ENCODE measurements at places on chromosomes 7 and 10.
A peak's percentile ranks its signal among the peaks of the same experiment; 100 is the strongest.

DNA sequence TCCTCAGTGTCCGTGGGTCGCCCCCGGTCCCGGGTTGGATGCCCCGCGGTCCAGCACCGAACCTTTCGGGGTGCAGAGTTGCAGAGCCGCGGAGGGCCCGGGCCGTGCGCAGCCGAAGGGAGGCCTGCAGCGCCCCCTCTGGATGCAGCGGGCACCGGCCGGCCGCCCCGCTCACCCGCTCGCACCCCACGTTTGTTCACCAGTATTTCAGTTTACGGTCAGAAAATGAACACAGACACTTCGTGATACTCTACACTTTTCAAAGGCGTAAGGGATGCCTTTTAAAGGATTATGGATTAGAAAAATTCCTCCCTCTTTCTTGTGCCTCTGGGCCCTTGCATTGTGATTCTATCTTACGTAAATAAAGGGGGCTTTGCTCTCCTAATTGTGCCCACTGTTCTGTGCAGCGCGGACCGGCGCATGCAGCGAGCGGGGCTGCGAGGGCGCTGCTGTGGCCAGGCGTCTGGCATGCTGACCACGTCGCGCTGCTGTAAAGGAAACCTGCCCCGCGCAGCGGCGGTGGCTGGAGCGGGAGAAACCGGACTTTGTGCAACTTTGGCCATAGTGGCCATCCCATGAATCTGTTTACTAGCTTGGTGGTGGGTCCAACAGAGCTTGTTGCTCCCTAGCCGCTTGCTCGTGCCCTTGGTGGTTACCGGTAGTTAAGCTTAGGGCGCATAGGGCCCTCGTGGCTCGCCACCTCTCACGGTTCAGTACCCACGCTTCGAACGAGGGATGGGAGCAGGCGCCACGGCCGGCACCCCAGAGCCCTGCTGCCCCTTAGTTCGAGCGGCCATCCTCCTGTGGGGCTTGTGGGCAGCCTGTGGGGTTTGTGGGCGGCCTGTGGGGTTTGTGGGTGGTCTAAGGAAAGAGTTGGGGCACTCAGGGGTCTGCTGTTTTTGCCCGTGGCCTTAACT is 739 bp upstream of the MEST start:
- no peak for DNase-seq

GRCh38 chr10:35427543-35427942 is 91.2 kb downstream of the CCNY start:
- DNase-seq = no peak

DNA sequence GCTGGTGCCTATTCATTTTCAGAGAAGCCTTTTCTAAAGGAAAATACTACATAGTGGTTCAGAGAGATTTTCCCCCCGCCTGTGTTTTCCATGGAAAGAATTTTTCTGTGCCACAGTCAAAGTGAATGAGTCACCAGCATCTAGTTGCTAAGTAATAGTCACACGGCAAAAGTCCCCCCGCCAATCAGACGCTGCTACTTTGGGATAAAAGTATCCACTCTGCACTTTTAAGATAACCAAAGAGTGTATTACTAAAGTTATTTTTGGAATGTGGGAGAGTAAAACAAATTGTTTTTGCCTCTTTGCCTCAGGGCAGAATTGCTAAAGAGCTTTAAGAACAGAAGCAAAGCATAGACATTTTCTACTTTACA is 23.5 kb downstream of the ABLIM1 start:
- DNase-seq = peak; percentile 90

- DNase-seq = no peak
Measured at GRCh38 chr10:132994185-132994796, 51.9 kb upstream of the CFAP46 start.

DNA sequence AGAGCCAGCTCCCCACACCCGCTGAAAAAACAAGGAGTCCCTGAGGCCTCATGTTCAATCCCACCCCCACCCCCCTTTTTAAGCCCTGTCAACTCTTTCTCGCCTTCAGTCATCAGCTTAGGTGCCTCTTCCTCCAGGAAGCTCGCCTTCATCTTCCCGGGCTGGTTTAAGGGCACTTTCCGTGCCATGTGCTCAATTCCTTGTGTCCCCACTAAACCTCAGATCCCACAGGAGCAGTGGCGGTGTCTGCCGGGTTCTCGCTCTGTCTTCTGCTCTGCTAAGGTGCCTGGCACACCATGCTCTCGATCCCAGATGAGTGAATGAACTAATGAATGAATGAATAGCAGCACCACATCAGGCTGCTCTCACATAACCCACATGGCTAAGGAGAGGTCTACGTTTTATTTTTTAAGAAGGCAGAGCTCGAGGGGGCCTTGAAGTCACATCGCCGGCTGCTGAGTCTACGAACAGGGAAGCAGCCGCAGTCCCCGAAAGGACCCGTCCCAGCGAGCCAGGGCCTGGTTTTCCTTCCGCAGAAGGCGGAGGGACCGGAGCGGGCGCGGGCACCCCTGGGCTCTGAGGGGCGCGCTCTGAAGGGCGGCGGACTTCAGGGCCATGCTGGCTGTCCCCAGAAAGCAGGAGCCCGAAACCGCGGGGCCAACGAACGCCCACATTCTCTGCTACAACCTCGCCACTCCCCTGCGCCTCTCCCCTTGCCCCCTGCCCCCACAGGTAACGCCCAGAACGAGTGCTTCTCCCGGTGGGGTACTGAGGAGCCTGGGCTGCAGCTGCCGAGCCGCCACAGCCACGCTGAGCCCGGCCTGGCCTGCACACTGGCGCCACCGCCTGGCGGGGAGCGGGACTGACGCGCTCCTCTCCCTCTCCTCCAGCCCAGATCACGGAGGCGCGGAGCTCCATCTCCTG is 73.4 kb upstream of the KCNMA1 start:
- no peak for DNase-seq

- no peak for DNase-seq
Measured at GRCh38 chr7:135466442-135467206, 43.3 kb downstream of the CNOT4 start.

DNA sequence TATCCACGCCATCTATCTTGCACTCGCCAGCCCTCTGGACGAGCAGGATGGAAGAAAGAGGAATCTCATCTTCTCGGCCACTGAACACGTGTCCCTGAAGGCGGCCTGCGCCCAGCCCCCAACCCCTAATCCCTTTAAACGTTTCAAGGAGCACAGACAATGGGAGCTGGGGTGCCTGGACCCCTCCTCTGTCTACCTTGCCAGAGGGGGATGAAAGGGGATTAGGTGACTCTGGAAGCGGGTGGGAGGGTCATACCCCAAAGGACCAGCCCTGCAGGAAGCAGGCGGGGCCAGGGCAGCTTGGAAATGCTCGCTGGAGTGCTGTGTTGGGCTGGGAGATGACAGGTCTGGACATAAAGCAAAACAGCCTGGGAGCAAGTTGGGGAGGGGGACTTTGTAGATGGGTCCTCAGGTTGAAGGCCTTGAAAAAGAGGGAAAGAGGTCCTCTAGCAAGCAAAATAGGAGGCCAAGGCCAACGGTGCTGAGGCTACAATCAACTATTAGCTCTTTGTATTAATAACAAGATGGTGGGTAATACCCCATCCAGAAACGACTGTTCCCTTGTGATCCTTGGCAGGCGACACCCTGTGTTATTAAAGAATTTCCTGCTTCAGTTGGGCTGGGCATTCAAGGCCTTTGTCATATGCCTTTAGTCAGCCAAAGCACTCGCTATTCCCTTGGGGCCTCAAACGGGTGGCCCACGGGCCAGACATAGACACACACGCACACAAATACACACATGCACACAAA is 126.5 kb upstream of the UNC5B start:
- DNase-seq = peak; percentile 59
